ENCODE measurements at places on chromosomes 1 and 21.

DNA sequence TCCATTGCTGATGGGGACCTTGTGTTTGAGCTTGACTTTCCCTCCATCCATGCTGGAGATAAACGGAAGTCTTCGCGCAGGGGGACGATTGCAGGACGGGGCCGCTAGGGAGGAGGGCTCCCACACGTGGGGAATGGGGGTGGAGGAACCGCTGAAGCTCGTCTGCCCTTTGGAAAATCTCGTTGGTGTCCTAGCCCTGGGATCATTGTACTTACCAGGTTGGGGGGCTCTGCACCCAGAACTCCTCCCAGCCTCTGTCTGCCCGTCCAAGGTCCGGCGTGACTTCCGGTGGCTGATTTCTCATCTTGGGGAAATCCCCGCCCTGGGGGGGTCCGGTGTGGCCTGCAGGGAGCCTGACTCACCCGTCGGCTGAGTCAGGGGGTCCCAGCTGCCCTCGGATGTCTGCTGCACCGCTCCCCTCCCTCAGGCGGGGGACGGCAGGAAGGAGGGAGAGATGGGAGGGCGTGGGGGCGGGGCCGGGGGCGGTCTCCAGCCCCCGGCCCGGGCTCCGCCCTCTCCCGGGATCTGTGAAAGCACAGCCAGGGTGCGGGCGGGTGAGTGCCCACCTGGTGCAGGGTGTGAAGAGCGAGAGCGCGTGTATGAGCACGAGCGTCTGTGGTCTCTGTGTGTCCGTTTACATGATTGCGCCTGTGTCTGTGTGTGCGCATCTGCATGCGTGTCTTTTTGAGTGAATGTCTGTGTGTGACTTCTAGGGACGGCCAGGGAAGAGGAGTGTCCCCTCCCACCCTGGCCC is 35.8 kb downstream of the PIK3CD start:
- peak; percentile 70 for DNase-seq

DNA sequence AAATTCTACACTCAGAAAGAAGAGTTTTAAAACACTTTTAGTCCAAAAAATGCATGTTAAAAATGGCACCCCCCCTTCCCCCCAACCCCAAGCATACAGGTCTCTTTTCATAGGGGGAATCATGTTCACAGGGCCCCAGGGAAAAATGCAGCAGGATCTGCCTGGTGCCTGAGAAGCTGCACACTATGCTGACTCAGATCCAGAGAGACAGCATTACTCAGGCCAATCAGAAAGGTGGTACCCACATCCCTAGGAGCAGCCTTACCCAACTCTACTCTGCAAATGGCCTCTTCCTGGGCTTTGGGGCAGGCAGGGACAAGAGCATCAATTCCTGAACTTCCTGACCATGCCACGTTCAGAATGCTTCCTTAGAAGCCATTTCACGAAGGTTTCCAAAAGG is 119.0 kb downstream of the HIVEP3 start:
- DNase-seq: no peak

DNA sequence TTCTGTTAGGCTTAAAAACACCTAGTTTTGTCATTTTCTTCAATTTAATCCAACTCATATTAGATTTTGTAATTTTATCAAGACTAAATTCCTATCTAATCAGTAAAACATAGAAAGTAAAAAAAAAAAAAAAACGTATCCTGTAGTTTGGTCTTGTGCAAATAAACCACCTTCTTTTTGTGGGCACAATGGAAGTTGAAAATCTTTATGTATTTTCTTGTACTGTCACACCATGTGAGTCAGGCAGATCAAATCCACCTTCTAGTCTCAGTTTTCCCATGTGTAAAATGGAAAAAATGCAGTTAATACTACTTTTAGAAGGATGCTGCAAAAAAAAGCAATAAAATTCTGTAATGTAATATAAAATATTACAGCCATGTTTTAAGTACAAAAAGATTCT is 129.8 kb downstream of the CYYR1 start:
- no peak for DNase-seq

DNA sequence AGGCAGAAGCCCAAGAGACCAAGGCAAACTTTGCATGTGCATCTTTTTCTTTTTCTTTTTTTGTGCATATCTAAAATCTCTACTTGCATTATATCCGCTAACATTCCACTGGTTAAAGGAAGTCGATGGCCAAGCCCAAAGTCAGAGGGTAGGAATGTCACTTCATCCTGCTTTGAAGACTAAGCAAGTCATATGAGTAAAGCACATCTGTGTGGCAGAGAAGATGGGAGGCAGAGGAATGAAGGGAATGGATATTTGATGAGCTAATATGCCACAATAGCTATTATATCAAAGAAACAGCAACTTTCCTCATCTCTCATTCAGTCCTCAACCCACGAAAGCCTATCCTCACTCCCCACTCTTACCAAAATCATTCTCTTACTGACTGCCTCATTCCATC is 59.3 kb downstream of the RNF220 start:
- no peak for DNase-seq

All from activated gamma-delta T cell (primary cell).